ENCODE measurements at places on chromosomes 6 and 20.

- DNase-seq, result no peak
Observed at GRCh38 chr6:3831761-3832530, 17.2 kb upstream of the FAM50B start.

GRCh38 chr20:49138431-49138830, 49.7 kb downstream of the STAU1 start:
- no peak for DNase-seq

DNA sequence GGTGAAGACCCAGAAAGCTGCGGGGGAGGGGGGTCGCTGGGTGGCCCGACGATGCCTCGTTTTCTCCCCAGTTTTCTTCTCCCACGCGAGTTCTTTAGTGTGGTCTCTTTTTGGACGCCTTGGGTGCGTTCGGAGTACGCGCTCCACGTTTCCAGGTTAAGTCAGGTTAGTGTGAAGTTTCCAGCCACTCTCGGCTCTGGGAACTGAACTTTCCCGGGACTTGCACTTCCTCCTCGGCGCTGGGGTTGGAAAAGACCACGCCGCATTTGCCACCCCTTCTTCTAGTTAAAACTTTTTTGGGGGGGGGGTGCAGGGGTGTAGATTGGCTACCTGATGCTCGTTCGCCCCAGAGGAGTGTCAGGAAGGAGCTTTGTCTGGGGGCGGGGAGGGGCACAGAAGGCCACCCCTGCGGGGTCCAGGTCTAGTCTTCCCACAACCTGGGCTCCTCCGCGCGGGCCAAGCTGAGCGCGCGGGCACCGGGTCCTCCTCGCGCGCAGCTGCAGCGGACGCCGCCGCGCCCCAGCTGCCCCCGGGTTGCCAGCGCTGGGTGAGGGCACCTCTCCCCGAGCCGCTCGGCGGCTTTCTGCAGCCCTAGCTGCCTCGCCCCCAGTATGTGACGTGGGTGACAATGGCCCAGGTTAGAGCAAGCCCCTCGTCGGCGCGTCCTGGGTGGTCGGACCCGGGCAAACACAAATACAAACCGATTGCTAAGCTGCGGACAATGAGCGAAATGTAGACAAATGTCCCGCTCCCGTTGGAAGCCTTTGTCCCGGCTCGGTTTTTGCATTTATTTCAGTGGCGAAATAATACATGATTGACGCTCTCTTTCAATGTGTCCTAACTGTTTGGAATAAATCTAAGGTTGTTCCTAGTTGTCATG, 1.7 kb upstream of the NKX2-2 start:
- DNase-seq, result peak; percentile 82

GRCh38 chr6:77397561-77397960, 65.7 kb downstream of the HTR1B start:
- DNase-seq, result no peak

- DNase-seq, result no peak
Observed at GRCh38 chr6:111837641-111838500, 35.4 kb downstream of the FYN start.

GRCh38 chr20:50728981-50729874, 2.2 kb upstream of the PARD6B start:
- no peak for DNase-seq

DNA sequence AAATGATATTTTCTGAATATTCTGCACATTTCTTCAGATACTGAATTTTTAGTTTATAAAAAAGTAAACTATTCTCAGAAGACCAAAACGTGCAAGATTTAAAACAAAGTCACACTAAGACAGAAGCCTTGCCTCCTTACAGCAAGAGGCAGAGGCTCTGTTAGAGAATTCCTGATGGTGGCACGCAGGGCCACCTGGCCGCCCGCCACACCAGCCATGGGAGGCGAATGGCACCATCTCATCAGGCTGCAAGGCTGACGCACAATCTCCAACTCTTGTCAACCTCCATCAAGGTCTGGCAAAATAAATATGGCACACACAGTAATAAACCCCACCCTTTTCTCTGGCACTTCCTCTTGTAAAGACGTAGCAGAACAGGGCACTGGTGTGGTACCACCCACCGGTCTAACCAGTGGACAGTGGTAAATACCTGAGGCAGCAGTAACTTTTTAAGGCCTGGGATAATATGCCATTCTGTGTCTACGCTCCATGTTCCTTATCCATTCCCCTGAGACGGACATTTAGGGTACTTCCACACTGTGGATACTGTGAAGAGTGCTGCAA, 111.4 kb downstream of the WDR27 start:
- DNase-seq, result no peak

DNA sequence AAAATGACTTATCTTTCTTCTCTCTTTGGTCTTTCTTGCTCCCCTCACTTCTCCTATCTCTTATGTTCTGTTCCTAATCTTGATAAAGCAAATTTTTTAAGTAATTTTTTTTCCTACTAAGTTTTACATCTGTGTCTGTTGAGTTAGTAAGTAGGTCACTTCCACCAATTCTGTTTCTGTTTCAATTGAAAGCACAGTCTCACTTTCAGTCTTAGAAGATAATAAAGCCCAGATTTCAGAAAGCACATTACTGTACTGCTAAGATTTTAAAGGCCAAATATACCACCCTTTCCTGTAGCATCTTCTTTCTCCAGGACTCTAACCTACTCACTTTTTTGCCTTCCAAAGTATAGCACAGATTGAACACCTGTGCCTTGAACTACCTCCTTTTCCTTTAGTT, 866.1 kb upstream of the ADGRB3 start:
- no peak for DNase-seq

DNA sequence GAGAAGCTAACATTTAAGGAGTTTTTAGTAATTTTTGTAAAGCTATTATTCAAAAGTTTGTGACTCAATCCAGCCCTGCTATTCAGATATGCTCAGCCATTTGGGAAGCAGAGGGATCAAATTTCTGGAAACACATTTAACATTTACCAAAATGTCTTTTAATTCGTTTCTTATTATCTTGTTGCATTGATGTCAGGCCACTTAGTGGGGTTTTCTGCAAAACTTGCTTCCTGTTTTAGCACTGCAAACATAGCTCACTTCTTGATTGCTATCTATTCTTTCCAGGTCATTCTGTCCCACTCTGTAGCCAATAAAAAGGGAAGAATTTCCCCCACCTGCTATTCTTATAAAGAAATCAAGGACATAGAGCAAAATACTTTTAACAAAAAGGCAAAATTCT, 176.9 kb upstream of the SUPT3H start:
- DNase-seq, result no peak

DNA sequence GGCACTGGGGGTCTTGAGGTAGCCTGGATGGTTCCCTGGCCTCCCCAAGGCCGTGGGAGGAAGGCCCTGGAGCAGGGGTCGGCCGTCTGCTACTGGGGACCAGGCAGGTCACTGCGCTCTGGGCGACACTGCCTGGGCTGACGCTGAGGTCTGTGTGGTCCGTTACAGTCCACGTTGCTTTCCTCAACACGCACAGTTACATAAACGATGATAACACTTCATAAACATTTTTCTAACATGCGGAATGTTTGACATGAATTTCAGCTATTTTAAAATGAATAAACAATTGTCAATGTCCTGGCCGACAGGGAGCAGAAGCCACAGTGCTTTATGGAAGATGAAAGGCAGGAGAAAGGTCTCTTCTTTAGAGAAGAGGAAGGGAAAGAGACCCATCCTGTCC, 10.2 kb upstream of the RBBP8NL start:
- DNase-seq, result no peak

DNA sequence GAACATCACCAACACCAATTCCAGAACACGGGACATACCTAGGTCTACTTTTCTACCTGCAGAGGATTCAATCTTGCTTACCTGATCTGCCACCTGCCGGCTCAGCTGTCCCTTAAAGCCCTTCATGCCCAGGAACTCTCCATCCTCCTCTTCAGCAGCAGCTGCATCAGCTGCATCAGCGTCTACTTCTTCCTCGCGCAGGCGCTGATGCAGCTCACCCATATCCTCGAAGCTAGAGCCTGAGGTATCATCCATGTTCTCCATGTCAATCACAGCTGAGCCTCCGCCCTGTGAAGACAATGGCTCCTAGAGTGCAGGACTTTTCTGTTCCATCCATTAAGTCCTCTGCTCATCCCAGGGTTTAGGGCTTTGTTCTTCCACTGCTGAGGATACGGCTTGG, 918 bp downstream of the YIPF3 start:
- DNase-seq, result no peak

DNA sequence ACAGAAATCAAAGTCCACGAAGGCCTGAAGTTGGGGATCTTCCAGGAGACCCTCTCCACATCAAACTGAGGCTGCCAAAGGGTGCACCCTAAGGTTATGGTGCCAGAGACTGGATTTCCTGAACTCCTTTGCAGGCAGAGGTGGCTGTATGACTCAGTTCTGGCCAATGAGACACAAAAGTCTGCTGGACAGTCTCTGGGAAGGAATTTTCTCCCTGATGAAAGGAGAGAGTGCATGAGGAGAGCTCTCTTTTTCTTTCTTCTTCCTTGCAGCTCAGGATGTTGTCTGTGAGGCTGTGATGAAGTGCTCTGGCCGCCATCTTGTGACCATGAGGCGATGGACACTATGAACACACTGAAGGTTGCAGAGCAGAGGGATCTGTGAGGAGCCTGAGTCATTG, 85.2 kb downstream of the MDGA1 start:
- DNase-seq, result no peak

GRCh38 chr6:2818593-2818992, 23.1 kb downstream of the SERPINB1 start:
- no peak for DNase-seq

- no peak for DNase-seq
Observed at GRCh38 chr20:40766790-40767614, 78.0 kb upstream of the MAFB start.

- no peak for DNase-seq
Observed at GRCh38 chr6:115945812-115946211, 114.9 kb downstream of the FRK start.

GRCh38 chr6:129175066-129175465, 292.1 kb downstream of the LAMA2 start:
- no peak for DNase-seq

DNA sequence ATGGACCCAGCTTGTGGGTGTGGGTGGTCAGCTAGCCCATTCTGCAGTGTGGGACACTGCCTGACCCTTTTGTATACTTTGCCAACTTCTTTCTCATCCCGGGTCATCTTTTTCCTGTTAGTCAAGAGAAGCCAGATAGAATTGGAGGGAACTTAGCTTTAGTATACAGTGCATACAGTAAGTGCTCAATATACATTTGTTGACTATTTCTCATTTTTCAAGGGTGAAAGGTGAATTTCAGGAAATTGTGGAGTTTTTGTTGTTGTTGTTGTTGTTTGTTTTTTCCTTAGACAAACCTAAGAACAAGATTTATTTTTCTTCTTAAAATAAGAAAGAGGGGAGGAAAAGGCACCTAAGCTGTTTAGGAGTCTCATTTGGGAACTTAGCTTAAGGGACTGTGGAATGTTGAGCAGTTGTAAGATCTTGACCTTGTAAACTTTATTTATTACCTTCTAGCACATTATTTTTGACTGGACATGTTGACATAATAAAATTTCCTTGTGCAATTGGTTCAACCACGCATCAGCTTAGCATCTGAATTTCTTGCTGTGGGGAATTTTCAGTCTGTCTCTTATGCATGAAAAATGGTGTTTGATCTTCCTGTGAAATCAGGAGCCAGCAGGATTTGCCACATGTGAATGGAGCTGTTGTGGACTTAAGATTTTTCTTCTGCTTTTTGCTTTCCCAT, 113.6 kb downstream of the ARID1B start:
- DNase-seq, result no peak

DNA sequence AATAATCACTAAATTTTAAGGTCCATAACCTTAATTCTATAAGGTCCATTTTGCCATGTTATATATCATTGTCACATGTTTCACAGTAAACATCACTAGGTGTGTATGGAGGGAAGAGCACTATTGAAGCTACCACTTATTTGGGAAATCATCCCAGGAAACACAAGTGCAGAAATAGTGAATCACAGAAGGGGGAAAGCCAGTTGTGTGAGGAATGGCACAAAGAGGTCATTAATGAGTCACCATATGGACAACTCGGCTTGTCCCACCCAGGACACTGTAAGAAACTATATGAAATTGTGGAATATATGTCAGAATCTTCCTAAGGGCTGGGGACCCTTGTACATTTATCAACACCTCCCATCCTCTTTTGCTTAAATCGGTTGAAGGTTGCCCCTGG, 13.7 kb downstream of the BTN3A1 start:
- no peak for DNase-seq

- DNase-seq, result no peak
Observed at GRCh38 chr6:30748851-30749540, 4.6 kb upstream of the IER3 start.

DNA sequence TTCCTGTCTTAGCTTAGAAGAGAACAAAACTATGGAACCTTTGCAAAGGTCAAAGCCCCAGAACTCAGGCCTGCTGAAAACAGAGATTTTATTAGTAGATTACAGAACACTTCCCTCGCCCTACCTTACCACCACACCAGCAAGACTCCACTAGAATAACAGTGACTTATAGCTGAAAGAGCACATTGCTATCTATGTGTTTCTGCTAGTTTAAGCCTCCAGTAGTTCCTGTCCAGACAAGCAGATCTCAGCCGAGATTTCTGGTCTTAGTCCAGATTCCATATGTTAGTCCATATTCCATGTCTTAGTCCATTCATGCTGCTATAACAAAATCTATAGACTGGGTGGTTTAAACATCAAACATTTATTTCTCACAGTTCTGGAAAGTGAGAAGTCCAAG, 412.3 kb upstream of the ID4 start:
- DNase-seq, result no peak

- DNase-seq, result no peak
Observed at GRCh38 chr6:142071981-142072380, 60.7 kb upstream of the GJE1 start.

DNA sequence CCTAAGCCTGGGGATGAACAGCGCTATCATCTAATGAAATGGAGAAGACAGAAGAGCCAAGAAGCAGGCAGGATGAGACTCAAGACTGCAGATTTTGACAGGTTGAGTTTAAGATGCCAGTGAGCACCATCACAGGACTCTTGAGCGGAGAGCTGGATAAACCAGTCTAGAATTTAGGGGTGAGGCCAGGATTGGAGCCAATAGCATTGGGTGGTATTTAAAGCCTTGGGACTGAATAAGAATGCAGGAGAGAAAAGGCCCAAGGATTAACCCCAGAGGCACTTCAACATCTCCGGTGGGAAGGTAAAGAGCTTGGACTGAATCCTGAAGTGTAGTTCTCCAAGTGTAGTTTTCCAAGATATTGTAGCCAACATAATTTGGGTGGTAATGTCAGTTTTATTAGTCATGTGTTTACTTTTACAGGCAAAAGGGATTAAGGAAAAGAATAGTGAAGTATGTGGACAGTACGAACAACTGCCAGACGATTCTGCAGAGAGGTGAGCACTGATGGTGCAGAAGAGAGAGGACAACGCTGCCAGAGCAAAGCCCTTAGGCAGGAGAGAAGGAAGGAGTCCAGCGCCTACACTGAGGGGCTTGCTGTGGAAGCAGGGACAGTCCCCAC, 85.2 kb downstream of the DTNBP1 start:
- DNase-seq, result no peak

GRCh38 chr6:9233226-9233625, 797.9 kb upstream of the SLC35B3 start:
- DNase-seq, result no peak

GRCh38 chr6:56652231-56652630, 9.5 kb upstream of the DST start:
- DNase-seq, result no peak

- peak; percentile 25 for DNase-seq
Observed at GRCh38 chr20:16263582-16263981, 309.7 kb downstream of the KIF16B start.

Measured in vagina (tissue), 2 donors.